ENCODE measurements at places on chromosomes 1 and 21.

- no peak for DNase-seq
Observed at GRCh38 chr1:161226320-161226711, 456 bp downstream of the TOMM40L start.

- DNase-seq = no peak
Observed at GRCh38 chr1:107626073-107626796, 338.7 kb downstream of the VAV3 start.

DNA sequence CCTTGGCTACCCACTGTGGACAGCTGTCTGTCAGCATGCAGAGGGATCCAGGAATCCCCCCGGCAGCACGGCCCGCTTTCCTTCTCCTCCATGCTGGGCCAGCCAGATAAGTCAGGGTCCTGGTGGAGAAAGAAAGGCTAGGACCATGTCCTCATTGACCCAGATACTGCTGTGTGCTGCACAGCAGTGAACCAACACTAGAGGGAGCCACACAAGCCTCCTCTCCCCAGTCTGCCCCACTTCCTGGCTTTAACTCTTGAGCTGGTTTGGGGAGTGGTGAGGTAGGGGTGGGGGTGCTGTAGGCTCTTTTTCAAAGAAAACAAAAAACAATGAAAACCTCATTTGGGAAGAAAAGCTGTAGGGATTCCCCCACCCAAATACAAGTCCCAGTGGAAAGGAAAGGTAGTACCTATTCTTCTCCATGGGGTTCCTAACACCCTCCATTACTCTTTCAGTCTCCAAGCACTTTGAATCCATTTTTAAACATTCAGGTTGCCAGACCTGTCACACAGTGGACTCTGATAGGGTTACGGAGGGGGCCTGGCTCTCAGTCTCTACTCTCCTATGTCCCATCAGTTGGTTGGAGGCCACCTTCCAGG is 84.9 kb upstream of the CD1D start:
- DNase-seq = no peak

GRCh38 chr1:65911679-65912078 is 119.0 kb downstream of the PDE4B start:
- no peak for DNase-seq

GRCh38 chr1:52662645-52663313 is 29.8 kb downstream of the SHISAL2A start:
- DNase-seq = no peak

DNA sequence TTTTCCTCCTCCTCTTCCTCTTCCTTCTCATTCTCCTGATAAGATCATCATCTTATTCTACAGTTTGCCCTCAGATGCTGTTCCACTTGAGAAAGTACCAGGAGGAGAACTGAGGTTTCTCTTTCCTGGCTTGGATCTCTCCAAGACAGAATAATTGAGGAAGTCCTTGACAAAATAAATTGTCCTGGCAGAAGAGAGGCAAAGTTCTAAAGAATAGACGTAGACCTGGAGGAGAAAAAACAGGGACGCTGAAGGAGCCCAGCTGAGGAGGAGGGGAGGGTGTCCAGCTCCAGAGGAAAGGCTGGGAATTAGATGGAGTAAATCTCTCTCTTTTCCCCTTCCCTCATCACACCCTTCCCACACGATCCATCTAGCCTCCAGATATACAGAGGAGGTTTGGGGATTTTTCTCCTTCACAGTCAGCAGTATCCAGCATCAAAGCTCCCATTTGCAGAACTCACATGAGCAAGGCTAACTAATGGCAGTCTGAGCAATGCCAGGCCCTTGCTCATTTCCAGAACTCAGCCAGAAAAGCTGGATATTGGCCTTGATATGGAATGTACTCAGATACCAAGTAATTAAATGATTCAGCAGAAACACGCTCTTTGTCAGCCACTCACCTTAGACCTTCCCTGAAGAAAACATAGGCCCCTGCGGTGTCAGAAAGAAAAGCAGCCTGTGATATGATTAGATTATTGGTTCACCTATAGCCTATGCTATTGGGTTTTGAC is 5.1 kb upstream of the GNG12 start:
- DNase-seq = no peak

DNA sequence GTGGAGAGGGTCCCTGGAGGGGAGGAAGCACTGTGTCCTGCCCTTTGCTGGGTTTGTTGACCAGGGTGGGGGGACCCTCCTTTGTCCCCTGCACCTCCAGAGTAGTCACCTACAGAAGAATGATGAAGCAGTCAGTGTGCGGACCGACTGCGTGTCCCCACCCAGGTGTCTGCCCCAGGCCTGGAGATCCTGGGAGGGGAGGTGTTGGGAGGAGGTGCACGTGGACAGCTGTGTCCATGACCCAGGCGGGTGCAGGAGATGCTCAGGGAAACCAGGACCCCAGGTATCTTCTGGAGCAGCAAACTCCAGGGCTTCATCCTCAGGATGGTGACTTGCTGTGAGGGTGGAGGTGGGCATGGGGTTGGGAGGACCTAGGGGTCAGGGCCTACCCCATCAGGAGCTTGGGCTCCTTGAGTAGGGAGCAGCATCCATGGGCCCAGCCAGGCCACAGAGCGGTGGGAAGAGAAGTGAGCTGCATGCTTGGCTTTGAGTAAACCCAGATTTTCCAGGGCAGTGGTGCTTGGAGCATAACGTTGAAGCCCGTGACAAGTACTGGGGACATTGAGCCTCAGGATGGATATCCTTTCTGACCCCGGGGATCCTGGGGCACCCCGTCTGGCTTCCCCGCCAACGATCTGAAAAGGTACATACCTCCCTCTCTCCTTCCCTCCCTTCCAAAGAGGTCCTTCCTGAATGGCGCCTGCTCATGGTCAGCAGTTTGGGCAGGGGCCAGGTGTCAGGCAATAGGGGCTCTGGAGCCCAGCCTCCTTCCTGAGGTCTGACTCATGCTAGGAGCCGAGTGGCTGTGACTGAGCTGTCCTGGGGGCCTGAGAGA is 13.7 kb downstream of the ACTRT2 start:
- DNase-seq = no peak

DNA sequence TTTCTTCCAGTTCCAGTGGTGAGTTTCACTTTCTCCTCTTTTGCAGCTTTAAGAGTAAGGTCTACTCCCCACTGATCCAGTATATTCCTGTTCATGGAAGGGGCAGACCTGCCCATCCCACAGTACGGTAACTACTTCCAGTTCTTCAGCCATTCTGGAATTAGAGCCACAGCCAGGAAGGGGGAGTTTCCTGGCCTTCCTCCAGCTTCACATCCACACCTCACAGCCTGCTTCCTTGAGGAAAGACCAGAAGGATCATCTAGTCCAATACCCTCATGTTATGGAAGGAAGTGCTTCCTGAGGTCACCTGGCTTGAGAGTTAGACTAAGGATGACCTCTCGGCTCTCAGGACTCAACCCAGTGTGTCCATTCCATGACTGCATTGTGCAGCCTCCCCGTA is 597.8 kb downstream of the KIF26B start:
- DNase-seq = no peak

DNA sequence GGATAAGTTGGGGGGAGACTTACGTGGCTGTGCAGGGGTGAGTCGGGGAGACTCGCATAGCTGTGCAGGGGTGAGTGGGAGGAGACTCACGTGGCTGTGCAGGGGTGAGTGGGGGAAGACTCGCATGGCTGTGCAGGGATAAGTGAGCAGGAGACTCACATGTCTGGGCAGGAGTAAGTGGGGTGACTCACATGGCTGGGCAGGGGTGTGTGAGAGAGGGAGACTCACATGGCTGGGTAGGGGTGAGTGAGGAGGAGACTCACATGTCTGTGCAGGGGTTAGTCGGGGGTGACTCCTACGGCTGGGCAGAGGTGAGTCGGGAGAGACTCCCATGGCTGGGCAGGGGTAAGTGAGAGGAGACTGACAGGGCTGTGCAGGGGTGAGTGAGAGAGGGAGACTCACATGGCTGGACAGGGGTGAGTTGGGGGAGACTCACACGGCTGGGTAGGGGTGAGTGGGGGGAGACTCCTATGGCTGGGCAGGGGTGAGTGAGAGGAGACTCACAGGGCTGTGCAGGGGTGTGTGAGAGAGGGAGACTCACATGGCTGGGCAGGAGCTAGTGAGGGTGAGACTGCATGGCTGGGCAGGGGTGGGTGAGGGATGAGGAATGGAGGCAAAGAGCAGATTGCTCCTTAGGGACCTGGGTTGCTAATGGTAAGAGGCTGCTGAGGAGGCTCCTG is 56.0 kb upstream of the ABCG1 start:
- no peak for DNase-seq

DNA sequence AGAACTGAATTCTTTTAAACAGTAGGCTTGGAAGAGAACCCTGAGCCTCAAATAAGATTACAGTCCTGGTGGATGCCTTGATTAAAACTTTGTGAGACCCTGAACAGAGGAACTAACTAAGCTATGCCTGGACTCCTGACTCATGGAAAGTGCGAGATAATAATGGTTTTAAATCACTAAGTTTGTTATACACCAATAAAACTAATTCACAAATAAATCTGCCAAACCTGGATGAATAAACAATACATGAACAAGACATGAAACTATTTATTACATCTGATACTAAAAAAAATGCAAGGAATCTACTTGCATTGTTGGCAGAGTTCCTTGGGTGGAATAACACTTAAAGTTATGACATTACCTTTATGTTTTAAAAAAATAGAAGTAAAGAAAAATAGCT is 118.4 kb downstream of the PIGK start:
- DNase-seq = no peak

- no peak for DNase-seq
Observed at GRCh38 chr1:109819906-109820305, 56.2 kb upstream of the EPS8L3 start.

- no peak for DNase-seq
Observed at GRCh38 chr1:90854397-90854924, 137.4 kb upstream of the BARHL2 start.

DNA sequence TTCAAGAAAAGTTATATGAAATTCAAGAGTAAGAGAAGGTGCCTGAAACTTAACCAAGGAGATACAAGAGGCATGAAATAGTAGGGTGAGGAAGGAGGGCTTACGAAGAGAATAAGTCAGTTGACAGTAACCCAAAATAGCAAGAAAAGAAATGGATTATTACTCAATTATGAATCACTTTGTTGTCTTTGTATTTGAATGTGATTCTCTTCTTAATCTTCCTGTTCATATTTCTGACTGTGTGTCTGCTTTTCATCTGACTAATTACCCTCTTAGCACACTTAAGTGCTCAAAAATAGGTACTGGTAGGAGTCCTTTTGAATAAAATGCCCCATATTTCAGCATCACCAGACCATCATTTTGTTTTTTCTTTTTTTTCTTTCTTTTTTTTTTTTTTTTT is 39.4 kb downstream of the GLMN start:
- no peak for DNase-seq

- no peak for DNase-seq
Observed at GRCh38 chr1:168400139-168400538, 119.5 kb downstream of the TBX19 start.

DNA sequence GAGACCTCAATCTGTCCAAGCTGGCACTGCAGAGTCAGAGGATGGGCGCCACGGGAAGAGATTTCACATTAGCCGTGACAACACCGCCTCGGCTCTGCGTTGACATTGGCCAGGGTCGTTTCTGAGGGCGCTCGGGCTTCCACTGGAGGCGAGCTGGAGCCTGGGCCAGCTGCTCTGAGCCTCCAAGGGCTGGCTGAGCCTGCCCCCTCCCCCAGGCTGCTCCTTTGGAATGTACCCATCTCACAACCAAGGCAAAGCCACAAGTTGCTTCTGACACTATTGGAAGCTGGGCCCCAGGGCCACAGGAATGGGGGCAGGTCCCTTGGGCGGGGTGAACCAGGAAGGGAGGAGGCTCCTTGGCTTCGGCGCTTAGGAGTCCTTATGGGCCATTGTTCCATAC is 12.7 kb downstream of the GPR3 start:
- DNase-seq = no peak

DNA sequence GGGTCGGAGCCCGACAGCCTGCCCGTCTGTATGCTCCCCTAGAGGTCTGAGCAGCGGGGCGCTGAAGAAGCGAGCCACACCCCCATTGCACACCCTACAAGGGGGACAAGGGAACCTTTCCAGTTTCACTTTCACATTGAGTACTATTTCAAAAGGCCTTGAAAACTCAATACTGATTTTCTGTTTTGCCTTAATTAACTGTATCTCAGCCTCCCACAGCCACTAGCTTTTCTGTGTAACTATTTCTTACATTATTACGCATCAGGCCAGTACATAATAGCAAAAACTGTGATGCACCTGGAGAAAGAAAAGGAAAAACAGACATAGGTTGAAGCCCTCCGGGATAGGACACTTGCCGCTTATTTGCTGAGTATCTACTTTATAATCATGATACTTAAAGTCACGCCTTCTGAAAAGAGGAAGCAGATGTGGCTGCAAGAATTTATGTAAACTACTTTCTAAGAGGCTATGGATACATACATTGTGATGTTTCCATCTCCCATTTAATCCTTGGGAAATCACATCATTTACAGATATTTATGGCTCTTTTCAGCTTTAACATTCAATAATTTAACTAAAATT is 1719.5 kb downstream of the MRPL39 start:
- no peak for DNase-seq

GRCh38 chr1:100606438-100606837 is 68.5 kb downstream of the GPR88 start:
- no peak for DNase-seq

DNA sequence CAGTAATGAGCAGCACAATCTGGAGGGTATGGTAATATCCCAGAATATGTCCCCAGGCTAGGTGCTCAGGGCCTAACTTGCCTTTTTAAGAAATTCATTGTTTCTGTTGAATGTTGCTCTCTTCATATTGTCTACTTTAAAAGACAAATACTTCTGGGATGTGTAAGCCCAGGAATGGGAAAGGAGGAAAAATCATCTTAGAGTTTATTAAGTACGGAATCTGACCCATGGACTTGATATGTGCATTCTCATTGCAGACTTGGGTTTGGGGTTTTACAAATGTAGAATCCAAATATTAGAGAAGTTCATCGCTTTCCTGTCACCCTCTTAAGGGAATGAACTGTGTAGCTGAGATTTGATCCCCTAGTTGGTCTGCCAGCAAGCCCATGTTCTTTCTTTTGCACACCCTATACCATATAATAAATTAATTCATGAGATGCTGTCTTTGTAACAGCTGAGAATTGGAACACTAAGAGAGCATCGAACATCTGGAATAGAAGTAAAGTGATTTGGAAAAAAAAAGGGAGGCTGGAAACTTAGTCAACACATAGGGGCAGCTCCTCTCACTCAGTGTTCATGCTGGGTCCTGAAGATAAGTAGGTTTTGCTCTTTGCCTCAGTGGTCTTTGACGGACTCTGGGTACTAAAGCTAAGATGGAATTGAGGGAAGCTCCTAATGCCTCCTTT is 235.8 kb upstream of the C1orf105 start:
- no peak for DNase-seq

- no peak for DNase-seq
Observed at GRCh38 chr1:151132335-151133017, 14.0 kb downstream of the SEMA6C start.

- no peak for DNase-seq
Observed at GRCh38 chr1:15584489-15585363, at the start of gene AGMAT. Gene AGMAT, minus strand, starts transcription at chr1:15585051. Its CDS starts 84 bp downstream, at chr1:15584967.

DNA sequence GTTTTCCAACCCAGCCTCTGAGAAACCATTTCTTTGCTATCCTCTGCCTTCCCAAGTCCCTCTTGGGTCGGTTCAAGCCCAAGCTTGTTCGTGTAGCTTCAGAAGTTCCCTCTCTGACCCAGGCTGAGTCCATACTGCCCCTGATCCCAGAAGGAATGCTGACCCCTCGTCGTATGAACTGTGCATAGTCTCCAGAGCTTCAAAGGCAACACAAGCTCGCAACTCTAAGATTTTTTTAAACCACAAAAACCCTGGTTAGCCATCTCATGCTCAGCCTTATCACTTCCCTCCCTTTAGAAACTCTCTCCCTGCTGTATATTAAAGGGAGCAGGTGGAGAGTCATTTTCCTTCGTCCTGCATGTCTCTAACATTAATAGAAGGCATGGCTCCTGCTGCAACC is 23.8 kb downstream of the EIF2D start:
- no peak for DNase-seq

GRCh38 chr1:165545974-165546373 is 2.2 kb downstream of the LRRC52 start:
- DNase-seq = no peak

Data from C1 segment of cervical spinal cord (tissue), 14 donors.